ENCODE measurements at places on chromosomes 1 and 21.

- DNase-seq: no peak
These were observed 19.2 kb downstream of the ST6GALNAC3 start for GRCh38 chr1:76093522-76094312.

GRCh38 chr1:246404078-246404477, 103.0 kb downstream of the SMYD3 start:
- DNase-seq: no peak

DNA sequence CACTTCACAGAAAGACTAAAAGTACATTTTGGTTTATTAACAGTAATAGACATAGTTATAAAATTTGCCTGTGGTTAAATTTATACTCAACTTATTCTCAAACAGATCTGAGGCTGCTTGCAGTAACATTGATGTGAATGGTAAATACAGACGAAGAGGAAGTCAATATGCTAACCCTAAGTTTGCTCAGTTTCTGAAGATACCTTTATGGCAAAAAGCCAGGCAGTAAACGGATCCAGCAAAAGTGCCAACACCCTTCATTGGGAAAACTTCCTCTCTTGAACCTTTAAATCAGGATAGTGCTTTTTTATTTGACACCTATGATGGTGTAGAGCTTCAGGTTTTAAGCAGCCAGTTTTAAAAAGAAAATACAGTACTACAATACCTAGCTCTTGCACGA, 16.6 kb upstream of the CCDC181 start:
- no peak for DNase-seq

GRCh38 chr1:116943438-116943837, 33.7 kb downstream of the PTGFRN start:
- no peak for DNase-seq

- no peak for DNase-seq
These were observed 1.6 kb upstream of the DYRK3 start for GRCh38 chr1:206633708-206634121.

Measured in natural killer cell (primary cell).